ENCODE measurements at places on chromosomes 4 and X.

DNA sequence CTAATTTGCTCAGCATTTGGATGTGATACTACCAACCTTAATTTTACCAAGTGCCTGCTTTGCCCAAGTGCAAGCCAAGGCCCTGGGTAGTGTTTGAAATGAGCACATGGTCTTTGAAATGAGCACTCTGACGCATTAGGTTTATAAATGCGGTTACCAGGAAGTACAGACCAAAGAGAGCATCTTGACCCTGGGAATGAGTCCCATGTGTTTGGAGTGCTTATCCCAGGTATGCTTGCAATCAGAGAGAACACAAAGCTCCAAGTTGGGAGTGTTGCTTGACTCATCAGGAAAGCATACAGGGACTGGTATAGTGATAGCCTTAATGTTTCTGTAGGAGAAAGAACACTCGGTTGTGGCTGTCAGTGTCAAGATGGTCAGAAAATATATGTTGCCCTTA is 203.6 kb upstream of the MAMLD1 start:
- no peak for DNase-seq

- no peak for DNase-seq
Observed at GRCh38 chr4:44756559-44756958, 30.2 kb upstream of the GNPDA2 start.

GRCh38 chr4:36088542-36088941 is 155.8 kb downstream of the ARAP2 start:
- no peak for DNase-seq

GRCh38 chr4:87410679-87411078 is 11.7 kb upstream of the NUDT9 start:
- DNase-seq = no peak

- no peak for DNase-seq
Observed at GRCh38 chr4:48420144-48420543, 63.0 kb upstream of the SLC10A4 start.

DNA sequence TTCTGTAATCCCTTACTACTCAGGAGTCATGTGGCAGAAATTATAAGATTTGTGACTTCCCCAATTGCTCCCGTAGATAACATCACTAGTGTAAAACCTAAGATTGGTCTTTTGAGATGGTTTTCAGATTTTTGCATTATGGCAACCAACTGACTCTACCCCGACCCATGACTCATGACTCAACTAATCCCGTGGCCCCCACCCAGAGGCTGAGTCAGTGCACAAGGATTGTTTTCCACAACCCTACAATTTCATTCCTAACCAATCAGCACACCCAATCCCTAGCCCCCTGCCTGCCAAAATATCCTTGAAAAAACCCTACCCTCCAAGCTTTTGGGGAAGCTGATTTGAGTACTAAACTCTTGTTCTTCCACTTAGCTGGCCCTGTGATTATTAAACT is 109.4 kb upstream of the FAM9C start:
- no peak for DNase-seq

- DNase-seq = no peak
Observed at GRCh38 chr4:54588404-54588803, 69.4 kb upstream of the KIT start.

DNA sequence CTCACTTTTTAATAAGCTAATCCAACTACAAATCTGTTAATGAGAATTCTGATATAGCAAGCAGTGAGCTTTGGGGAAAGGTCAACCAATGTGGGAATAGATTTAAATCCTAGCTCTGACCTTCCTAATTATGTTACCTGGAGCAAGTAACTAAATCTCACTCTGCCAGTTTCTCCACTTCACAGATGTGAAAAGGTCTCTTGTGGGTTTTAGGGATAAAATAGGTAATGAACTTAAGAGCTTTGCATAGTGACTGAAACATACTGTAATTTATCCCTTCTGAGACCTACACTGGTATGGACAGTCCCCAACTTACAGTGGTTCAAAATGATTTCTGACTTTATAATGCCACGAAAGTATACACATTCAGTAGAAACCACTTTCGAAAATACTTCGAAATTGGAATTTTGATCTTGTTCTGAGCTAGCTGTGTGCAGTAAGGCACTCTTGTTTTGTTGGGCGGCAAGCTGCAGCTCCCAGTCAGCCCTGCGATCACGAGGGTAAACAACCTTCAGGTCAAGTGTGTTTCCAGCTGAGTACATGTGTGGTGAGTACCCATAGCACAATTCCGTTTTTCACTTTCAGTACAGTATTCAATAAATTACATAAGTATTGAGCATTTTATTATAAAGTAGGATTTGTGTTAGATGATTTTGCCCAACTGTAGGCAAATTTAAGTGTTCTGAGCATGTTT is 93.7 kb downstream of the ADGRL3 start:
- DNase-seq = no peak
